ENCODE measurements at places on chromosomes 2 and 18.

DNA sequence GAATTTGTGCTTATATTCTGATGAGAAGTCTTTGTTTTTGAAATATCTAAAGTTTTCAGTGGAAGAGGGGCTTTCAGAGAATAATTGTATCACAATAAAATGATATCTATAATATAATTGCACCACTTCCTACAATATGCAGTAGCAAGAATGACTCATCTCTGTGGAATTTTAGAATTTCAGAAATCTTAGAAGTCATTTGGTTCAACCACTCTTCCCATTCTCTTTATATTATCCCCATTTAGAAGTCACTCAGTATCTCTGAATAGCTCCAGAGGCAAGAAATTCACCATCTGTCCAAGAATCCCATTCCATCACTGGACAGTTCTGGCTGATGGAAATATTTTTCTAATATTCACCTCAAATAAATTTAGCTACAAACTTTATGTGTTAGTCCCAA is 59.3 kb upstream of the CCDC68 start:
- no peak for DNase-seq

GRCh38 chr2:71724793-71725192 is 271.4 kb downstream of the DYSF start:
- DNase-seq = no peak

GRCh38 chr2:69745035-69745434 is 3.1 kb downstream of the ANXA4 start:
- no peak for DNase-seq

- no peak for DNase-seq
These were observed 615 bp upstream of the CCNT2 start for GRCh38 chr2:134917888-134918525.

GRCh38 chr2:21040468-21041377 is 3.1 kb downstream of the APOB start:
- DNase-seq = no peak

- no peak for DNase-seq
These were observed 193.3 kb upstream of the VWC2L start for GRCh38 chr2:214217599-214217998.

All from ovary (tissue), 10 donors.